Stimulated activated CD8-positive, alpha-beta memory T cell treated with anti-CD3 and anti-CD28 coated beads, Interleukin-4, amount 100 ng/mL, for 1 hour (primary cell): ENCODE measurements at places on chromosomes 6 and 20.

DNA sequence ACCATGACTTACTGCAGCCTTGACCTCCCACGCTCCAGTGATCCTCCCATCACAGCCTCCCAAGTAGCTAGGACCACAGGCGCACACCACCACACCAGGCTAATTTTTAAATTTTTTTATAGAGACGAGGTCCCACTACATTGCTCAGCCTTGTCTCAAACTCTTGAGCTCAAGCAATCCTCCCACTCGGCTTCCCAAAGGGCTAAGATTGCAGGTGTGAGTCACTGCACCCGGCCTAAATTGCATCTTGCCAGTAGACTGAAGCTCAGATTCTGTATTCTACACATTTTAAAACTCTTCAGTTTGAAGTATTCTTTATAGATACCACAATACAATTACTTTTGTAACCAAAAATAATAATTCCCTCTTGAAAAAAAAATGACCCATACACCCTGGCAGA, 11.4 kb downstream of the NUDT3 start:
- no peak for DNase-seq

DNA sequence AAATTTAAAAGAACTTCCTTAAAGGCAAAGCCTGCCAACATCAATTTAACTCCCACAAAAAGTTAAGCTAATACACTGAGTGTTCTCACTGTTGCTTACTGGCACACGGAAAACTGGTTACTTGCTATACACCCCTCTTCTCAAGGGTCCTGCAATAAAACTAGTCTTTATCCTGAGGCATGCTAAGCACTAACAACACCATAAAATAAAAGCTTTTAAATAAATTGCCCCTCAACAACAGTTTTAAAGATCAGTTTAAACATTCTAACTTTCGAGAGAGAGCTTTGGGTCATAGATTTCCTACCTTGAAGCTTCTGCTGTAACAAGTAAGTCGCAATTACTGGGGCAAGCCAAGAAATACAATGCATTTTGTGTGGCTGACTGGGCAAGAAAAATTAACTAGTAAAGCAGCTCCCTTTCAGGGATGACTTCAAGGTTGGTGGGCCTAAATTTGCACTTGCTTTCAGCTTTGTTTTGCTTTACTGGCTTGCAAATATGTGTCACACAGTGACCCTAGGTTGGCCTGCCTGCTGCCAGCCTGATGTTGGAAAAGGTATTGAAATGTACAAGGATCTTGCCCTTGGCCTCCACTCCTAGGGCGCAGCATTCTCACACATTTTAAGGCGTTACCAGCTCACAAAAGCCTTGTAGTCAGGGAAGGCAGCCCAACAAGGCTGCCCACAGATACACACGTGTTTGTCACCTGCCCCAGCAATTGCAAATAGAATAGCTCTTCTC, 4.0 kb upstream of the HEY2 start:
- DNase-seq, result no peak

GRCh38 chr6:87349896-87350295, 5.3 kb downstream of the C6orf163 start:
- DNase-seq, result no peak

DNA sequence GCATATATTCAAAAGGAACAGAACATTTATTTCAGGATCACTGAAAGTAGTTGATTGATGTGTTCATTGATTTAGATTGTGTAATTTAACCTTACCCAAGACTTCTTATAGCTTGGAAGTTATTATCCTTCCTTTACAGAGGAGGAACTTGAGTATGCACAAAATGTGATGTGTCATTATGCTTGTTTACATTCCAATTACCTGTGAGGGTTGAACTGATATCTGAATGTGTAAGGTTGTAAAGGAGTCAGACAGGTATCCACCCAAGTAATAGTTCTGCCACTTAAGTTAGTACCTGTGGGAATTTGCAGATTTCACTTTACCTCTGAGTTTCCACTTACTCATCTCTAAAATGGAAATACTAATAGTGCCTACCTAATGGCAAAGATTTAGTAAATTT, 668.2 kb downstream of the DOK5 start:
- DNase-seq, result no peak

DNA sequence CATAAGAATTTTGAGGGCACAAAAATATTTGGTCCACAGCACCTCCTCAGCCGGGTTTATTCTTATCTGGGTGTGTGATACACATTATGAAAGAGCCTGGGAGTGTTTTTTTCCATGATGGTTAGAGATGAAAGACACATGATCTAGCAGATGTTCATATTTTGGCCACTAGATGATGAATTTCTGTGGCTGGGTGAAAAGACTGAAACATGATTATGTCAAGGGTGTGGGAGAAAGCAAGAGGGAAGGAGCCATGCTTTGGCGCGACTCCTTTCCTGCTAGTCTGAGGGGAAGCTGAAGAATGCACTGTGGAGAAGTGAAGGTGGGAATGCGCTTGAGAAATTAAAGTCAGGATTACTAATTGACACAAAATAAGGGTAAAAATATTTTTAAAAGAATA, 102.3 kb downstream of the SH3BGRL2 start:
- DNase-seq, result no peak

- DNase-seq, result no peak
These were observed 88.0 kb downstream of the CLIC5 start for GRCh38 chr6:45927421-45928320.

DNA sequence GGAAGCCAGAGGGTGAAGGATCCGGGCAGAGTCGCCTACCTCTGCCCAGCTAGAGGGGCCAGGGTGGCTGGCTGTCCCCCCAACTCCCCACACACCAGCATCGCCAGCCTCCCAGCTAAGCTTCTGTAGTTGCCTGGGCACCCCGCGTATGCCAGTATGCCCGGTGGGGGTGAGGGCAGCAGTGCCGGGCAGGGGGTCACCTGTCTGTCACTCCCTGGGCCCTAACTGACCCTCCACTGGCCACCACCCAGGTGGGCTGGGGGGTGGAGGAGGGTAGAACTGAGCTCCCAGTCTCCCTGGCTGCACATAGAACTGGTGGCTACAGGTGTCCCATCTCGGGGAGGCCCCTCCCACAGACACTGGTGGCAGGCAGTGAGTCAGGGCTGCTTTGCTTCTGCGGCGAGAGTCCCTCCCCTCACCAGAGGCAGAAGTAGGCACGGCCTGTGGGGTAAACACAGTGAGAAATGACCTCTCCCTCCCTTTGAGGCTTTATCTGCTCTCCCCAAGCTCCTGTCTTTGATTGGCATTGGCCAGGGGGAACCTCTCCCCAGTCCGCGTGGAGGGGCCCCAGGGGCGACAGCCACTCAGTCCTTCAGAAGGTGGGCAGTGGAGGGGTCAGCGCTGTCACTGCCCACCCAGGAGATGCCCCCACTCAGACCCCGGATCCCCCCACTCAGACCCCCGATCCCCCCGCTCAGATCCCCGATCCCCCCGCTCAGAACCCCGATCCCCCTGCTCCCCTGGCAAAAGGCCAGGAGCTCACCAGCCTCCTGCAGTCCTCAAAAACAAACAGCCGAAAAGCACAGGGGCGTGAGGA, 2.5 kb downstream of the NTSR1 start:
- no peak for DNase-seq

DNA sequence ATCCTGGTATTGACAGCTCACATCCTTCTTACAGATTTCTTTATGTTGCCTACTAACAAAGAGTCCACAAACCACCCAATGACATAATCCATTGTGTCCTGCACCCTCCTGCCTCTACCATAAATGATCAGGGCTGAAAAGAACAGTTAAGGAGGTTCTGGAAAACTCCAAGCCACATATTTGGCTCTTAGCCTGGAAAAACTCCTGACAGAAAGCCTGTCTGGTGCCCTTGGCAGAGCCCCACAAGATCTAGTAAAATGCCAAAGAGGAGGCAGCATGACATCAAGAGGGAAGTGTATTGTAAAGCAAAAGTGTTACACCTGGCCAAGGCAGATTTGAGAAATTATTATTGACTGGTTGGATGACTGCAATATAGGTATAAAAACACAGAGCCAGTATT, 126.4 kb upstream of the VGLL2 start:
- no peak for DNase-seq

DNA sequence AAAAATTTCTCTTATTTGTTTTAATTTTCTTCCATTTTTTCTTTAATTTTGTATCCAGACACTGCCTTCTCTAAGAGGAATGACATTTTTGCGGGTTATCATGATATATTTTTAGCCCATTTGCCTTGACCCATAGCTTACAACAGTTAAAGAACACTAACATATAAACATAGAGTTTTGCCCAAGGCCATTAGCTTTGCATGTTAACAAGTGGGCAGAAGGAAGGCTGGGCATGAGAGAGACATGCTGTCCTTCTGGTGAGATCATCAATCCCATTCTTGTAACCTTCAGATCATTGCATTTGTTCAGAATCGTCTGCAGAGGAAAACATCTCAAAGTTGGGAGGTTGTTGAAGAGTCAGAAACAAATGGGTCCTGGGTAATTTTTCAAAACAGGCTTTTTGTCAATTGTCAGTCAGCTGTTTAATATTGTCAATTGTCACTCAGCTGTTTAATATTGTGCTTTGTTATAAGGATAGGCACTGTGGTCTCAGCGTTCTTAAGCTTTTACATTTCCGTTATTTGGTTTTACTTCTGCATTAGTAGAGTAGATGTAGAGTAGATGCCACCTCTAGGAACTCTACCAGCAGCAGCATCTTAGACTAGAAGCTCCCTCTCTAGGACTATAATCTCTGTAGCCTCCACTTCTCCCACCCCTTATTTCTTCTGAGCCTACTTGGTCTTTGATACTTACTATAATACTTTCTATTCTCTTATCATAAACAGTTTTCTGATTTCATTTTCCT, 243.1 kb downstream of the ESR1 start:
- no peak for DNase-seq

GRCh38 chr6:12567682-12568081, 148.9 kb upstream of the PHACTR1 start:
- no peak for DNase-seq

DNA sequence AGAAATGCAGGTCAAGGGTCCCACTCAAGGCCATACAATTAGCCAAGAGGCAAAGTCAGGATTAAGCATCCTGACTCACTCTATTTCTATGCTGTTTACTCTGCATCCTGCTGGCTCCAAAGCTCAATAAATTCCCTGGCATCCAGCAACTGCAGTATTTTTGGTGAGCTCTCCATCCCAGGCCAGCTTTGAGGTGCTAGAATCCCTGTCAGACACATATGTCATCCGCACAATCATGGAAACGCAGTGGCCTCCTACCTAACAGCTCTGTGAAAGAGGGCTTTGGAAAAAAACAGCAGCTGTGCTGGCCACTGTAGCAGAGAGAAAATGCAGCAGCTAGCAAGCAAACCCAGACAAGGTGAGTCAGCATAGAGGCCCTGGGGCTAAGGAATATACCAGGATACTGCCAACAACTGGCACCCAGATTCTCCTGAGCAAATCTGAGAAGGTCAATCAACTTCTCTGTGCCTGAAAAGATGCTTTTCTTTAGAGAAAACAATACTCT, 58.4 kb downstream of the ANKEF1 start:
- no peak for DNase-seq

- no peak for DNase-seq
These were observed 208.9 kb upstream of the FOXQ1 start for GRCh38 chr6:1103021-1103420.

GRCh38 chr20:17836303-17836861, 132.2 kb downstream of the SNX5 start:
- no peak for DNase-seq

DNA sequence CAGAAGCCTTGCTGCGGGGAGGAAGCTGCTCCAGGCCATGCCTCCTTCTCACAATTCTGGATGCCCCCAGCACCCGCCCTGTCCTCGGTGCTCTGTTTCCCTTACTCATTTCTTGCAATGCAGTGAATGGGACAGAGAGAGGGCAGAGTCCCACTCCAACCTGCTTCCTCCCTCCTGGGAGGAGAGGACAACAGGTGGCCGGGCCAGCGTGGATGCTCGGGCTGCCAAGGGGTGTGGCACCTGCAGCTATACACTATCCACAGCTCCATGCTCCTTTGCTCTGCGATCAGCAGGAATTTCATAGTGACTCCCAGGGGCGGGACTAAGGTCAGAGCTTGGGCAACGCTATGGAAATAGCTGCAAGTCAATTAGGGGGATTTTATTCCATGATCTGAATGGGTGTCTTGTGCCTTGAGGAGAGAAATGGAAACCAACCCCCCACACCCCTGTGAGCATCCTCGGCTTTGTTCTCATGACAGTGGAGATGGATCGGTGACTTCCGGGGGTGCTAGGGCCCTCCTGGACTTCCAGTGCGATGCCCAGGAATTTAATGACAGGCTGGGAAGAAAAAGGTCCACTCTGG, 192.5 kb downstream of the MYLK4 start:
- no peak for DNase-seq

- DNase-seq, result no peak
These were observed 29.5 kb downstream of the RIOK1 start for GRCh38 chr6:7419065-7419464.

DNA sequence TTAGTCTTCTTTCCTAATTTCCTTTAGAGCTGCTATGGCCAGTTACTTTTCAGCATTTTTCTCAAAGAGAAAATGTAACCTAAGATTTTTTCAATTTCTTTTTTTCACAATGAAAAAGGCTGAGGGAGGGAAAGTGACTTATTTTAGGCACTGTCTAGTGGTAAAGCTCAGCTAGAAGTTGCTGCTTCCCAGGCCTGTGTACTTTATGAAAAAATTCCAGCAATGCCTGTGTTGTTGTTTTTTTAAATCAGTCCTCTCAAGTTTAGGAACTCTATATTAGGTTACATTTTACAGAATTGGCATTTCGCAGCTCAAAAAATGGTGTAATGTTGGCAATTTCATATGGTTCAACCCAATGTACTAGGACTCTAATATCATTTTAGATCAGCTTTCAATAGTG, 269.6 kb downstream of the ARID1B start:
- DNase-seq, result no peak

DNA sequence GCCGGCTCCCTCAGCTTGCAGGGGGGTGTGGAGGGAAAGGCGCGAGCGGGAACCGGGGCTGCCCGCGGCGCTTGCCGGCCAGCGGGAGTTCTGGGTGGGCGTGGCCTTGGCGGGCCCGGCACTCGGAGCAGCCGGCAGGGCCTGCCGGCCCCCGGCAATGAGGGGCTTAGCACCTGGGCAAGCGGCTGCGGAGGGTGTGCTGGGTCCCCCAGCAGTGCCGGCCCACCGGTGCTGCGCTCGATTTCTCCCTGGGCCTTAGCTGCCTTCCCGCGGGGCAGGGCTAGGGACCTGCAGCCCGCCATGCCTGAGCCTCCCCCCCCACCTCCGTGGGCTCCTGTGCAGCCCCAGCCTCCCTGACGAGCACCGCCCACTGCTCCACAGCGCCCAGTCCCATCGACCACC, 514.5 kb upstream of the GJE1 start:
- no peak for DNase-seq

DNA sequence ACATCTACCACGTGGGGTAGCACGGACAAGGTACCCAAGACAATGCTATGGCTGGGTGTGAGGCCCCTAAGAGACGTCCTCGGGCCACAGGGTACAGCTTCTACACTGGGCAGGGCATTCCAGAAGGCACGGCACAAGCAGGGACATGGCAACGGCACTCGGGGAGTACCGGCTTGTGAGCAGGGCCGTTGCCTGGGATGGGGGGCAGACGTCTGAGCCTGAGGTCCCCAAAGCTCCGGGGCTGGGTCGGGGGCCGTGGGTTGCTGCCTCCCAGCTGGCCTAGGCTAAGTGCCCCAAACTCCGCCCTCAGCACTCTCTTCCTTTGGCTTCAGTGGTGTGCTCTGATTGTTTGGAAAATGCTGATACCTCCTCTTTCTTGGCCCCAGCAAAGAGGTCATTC, 110.6 kb downstream of the SULF2 start:
- no peak for DNase-seq

GRCh38 chr6:124887872-124888580, 74.2 kb upstream of the RNF217 start:
- no peak for DNase-seq

- no peak for DNase-seq
These were observed 45.8 kb upstream of the CLIC5 start for GRCh38 chr6:46061497-46061896.
